Pancreas (tissue), 10 donors: ENCODE measurements at places on chromosomes 16 and 17. TPM values are rescaled to one million over a fixed set of nuclear protein-coding genes. Genes with fewer than 3 reads are reported as not detected.

DNA sequence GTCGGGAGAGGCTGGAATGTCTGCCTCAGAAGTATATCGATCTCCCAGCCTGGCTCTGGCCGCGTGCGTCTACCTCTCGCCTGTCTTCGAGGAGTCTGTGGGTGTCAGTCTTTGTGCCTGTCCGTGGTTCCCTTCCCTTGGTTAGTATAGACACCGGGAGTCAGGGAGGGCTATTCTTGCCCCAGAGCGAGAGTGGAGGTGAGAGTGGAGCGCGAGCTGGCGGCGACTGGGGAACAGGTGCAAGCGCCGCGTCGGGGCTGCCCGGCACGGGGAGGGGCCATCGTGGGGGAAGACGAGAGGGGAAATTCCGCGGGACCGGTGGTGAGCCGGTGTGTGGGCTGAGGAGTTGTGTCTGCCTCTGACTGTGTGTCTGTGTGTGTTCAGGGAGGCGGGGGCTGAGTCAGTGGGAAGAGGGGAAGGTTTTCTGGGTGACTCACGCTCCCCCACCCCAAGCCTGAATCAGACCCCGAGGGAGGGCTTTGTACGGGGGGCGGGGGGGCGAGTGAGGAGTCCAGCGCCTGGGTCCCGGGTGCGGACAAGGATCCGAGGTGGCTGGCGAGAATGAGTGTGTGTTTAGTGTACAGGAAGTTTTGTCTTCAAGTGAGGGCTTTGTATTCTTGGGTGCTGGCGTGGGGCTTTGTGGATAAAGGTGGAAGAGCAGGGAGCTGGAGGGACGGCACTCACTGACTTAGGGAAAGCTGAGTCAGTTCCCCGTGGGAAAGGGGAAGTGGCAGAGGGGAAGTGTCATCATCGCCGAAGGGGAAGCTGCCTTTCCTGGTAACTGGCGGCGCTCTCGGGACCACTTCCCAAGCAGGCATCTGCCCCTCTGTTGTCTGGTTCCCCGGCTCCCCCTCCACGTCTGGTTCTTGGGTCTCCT, 8.6 kb downstream of the KDM6B start:
- H3K4me3 ChIP-seq, result peak overlapping the region; percentile 59
- peaks cover 6% of the 10 kb centered on the region for H3K36me3 ChIP-seq
- DNase-seq, result peak; percentile 83
- peaks cover 17% of the 10 kb centered on the region for H3K4me1 ChIP-seq
- H3K27ac ChIP-seq, result peak overlapping the region; percentile 96

Gene KRTAP4-9
- polyA plus RNA-seq, result not detected

DNA sequence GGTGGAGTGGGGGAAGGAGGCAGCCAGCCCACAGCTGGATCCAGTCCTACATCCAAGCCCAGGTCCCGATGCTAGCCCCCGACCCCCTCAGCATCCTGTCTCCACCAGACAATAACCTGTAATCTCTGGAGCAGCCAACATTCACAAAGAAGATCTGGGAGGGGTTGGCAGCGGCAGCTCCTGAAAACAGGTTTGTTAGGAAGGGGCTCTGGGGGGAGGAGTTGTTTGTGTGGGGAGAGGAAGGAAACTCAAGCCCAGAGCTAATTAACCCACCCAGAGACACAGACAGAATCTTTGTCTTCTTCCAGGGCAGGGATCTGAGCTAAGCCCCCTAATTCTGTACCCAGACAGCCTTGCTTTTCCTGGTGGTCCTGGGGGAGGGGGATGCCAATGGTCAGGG, 4.6 kb upstream of the C17orf113 start:
- no peaks in the 10 kb centered on the region for H3K27me3 ChIP-seq
- H3K4me3 ChIP-seq, result no peak overlapping the region
- no peak overlapping the region for H3K27ac ChIP-seq
- H3K36me3 ChIP-seq, result no peaks in the 10 kb centered on the region

DNA sequence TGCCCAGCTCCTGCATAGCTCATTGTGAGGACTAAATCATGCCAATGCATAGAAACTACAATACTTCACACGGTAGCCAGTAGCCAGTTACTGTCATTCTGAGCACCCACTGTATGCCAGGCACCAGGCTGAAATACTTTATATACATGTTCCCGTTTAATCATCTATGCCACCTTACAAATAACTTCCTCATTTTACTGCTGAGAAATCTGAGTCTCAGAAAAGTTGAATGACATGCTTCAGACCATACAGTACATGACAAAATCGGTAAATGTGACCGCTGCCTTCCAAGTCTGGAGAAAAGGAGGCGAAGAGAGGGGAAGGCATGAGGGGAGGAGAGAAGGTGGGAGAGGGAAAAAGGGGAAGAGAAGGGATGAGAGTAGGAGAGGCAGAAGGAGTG, 9.2 kb upstream of the TLCD3B start:
- no peak overlapping the region for H3K27ac ChIP-seq
- no peaks in the 10 kb centered on the region for H3K4me1 ChIP-seq
- H3K36me3 ChIP-seq, result no peaks in the 10 kb centered on the region
- H3K4me3 ChIP-seq, result no peak overlapping the region

Gene CHD9
- polyA plus RNA-seq, result 9.9 TPM

DNA sequence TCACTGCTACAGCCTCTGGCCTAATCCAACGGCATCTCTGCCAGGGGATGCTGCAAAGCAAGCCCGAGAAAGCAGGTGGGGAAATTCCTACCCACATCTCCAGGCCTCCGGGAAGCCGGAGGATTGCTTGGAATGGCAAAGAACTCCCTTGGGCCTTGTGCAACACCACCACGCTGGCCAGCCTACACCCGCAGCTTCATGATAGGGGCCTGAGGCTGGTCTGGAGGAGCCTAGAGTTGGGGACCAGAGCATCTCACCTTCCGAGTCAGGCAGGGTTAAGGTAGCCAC, 20.3 kb downstream of the GGA3 start:
- H3K36me3 ChIP-seq, result peaks cover 76% of the 10 kb centered on the region
- H3K4me3 ChIP-seq, result no peak overlapping the region

DNA sequence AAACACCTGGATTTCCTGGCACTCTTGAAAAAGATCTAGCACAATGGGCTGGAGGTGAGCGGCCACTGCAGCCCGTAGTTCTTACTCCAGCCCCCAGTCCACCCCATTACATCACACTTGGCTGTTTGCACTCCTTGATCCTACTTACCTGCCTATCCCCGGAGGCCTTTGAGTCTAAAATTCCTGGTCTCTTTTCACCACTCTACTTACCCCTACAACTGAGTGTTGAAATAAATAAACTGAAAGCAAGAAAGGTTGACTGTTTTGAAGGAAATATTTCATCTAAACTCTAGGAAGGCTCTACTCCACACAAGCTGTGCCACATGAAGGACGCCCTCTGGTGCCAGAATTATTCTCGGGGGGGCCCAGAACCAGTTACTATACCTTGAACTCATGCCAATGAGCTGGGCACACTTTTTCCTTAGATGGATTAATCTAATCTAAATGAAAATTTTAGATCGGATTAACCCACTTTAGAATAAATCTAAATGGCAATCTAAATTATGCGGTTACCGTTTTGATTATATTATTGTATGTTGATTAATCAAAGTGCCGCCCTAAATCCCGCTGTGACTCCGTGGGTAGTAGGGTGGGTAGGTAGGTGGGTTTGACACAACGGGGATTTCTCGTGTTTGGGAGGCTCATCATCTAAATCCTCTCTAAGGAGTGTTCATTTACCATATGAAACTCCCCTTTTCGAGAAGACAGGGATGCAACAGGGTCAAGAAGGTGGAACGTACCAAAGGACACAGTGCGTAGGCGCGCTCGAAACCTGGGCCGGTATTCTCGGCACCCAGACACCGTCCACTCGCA, 651 bp upstream of the EIF1 start:
- no peaks in the 10 kb centered on the region for H3K27me3 ChIP-seq
- peaks cover 31% of the 10 kb centered on the region for H3K4me1 ChIP-seq
- no peak for DNase-seq
- peak overlapping the region; percentile 100 for H3K27ac ChIP-seq
- H3K4me3 ChIP-seq, result peak overlapping the region; percentile 11
- peaks cover 35% of the 10 kb centered on the region for H3K36me3 ChIP-seq

Gene ACSM2A
- 0.56 TPM for polyA plus RNA-seq

GRCh38 chr17:55430541-55431288, 9.1 kb upstream of the MMD start:
- H3K36me3 ChIP-seq, result no peaks in the 10 kb centered on the region
- no peak overlapping the region for H3K4me3 ChIP-seq
- H3K4me1 ChIP-seq, result peaks cover 8% of the 10 kb centered on the region
- H3K27me3 ChIP-seq, result no peaks in the 10 kb centered on the region
- DNase-seq, result no peak
- H3K27ac ChIP-seq, result no peak overlapping the region

GRCh38 chr16:3023415-3023668, 400 bp downstream of the HCFC1R1 start:
- no peaks in the 10 kb centered on the region for H3K36me3 ChIP-seq
- DNase-seq, result no peak
- H3K4me3 ChIP-seq, result peak overlapping the region; percentile 34
- no peaks in the 10 kb centered on the region for H3K27me3 ChIP-seq
- peaks cover 34% of the 10 kb centered on the region for H3K4me1 ChIP-seq
- H3K27ac ChIP-seq, result peak overlapping the region; percentile 97

GRCh38 chr16:47854737-47855136, 301.1 kb downstream of the ABCC12 start:
- no peaks in the 10 kb centered on the region for H3K4me1 ChIP-seq
- no peak overlapping the region for H3K27ac ChIP-seq
- no peaks in the 10 kb centered on the region for H3K27me3 ChIP-seq
- H3K4me3 ChIP-seq, result no peak overlapping the region
- H3K36me3 ChIP-seq, result no peaks in the 10 kb centered on the region

Gene EFNB3
- 0.84 TPM for polyA plus RNA-seq

Gene ZC3H7A
- polyA plus RNA-seq, result 20.0 TPM

Gene TNFRSF13B
- polyA plus RNA-seq, result not detected

DNA sequence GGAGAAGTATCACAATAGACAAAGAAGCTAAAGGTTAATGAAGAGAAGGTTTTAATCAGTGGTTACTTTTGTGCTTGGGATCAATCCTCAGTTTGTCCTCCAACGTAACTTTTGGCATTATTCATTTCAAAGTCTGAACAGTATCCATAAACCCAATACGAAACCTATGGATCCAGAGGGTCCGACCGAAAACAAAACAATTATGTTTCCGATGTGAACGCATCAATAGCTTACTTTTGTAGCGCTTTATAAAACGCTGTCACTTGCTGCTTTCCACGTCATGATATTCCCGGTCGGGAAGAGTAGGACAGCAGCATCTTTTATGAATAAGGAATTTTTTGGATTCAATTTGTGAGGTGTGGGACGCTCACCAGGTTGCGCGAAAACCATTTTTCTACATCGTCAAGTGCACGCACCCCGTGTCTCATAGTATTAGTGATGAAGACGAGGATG, 383.8 kb downstream of the ZFHX3 start:
- H3K4me3 ChIP-seq, result peak overlapping the region; percentile 62
- no peaks in the 10 kb centered on the region for H3K36me3 ChIP-seq
- no peak overlapping the region for H3K27ac ChIP-seq

Gene PLLP
- polyA plus RNA-seq, result 34.3 TPM
